ENCODE measurements at places on chromosomes 13 and 19.

DNA sequence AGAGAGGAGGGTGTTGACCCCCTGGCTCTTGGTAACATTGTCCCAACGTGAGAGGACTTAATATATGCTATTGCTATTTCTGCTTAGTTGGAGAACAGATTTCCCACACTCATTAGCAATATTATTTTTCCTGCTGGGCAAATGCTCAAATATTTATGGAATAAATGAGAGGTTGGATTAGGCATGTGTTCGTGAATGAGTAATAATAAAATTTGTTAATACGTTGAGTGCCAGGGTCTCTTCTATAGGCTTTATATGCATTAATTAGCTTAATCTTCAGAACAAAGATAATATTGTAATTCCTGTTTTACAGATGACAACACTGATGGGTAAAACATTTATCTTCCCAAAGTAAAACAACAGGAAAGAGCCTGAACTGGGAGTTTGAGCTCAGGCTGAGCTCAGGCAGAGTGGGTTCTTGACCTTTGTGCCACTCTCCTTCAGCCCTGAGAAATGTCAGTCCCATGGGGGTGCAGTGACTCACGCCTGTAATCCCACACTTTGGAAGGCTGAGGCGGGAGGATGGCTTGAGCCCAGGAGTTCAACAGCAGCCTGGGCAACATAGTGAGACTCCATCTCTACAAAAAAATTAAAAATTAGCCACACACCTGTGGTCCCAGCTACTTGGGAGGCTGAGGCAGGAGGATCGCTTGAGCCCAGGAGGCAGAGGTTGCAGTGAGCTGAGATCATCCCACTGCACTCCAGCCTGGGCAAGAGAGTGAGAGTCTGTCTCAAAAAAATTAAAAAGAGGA, 1.2 kb downstream of the ZNF233 start:
- peak; percentile 10 for DNase-seq

- no peak for DNase-seq
Measured at GRCh38 chr13:65336087-65336749, 1893.9 kb downstream of the PCDH9 start.

DNA sequence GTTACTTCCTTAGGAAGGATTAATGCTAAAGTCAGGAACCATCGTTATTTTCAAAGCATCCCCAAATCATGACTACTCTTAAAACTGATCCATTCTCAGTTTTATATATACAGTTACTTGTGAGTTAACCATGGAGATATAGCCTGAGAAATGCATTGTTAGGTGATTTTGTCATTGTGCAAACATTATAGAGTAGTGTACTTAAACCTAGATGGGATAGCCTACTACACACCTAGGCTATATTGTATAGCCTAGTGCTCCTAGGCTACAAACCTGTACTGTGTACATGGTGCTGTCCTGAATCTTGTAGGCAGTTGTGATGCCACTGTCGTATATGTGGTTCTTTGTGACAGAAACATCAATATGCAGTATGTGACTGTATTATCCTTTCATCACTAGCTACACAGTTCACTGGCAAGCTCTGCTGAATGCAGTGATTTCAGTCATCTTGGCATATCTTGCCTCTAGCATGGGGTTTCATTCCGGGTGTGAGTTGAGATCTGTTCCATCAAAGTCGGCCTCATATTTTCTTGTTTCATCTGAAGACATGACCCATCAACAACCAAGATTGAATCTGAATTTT, 45.3 kb downstream of the CDK8 start:
- no peak for DNase-seq

DNA sequence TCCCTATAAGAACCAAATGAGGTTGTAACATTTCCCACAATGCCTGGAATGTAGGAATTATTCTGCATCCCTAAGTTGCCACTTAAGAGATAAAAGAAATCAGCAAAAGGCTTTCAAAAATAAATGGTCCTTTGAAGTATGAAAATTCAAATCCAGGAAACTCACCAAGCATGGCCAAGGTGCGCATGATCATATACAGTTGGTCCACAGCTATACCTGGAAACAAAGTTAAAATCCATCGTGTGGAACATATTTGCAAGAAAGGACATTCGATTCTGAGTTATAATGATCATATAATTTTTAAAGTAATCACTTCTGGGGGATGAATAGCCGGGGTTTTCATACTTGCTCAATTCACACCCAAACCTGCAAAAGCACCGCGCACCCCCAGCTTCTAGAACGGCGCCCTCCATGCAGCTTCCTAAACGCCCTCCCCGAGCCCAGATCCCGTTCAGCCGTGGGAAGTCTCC, 525 bp downstream of the CARS2 start:
- DNase-seq = no peak

DNA sequence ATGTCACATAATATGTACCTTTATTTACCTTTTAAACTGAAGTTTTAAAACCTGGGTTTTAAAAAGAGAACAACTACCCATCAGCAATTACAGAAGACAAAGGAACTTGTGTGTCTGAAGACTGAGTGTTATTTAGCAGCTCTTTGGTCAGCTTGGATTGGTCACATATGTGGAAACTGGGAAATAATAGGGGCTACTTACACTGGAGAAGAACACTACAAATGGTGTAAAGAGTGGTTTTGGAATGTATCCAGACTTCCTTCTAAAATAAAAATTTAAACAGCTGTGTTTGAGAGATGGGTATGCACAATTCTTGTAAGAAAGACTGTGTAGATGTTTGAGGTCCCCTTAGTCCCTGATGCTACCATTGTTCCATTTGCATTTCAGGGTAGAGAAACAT, 13.3 kb downstream of the TNFRSF19 start:
- no peak for DNase-seq

DNA sequence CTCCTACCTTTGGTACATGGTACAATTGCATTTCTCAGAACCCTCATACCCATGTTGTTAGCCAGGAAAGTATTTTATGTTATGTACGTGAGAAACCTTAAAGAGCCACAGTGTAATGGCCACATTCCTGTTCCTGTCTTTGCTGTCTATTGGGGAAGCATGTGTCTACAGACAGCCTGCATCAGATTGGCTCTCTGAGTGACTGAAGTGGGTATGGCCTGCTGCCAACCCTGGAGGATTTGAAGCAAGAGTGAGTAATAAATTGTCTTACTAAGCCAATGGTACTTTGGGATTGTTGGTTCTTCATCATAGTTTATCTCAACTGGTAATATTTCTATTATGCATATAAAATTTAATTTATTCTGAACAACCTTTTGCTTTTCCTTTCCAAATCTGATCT, 574.1 kb downstream of the LMO7 start:
- DNase-seq = peak; percentile 4

GRCh38 chr13:93649496-93649895, 422.9 kb downstream of the GPC6 start:
- DNase-seq = no peak

GRCh38 chr13:100904293-100904976, 229.8 kb upstream of the TMTC4 start:
- no peak for DNase-seq

GRCh38 chr19:49497047-49497788, 984 bp downstream of the RPS11 start:
- peak; percentile 62 for DNase-seq

GRCh38 chr13:110177790-110178189, 129.2 kb downstream of the COL4A1 start:
- no peak for DNase-seq

DNA sequence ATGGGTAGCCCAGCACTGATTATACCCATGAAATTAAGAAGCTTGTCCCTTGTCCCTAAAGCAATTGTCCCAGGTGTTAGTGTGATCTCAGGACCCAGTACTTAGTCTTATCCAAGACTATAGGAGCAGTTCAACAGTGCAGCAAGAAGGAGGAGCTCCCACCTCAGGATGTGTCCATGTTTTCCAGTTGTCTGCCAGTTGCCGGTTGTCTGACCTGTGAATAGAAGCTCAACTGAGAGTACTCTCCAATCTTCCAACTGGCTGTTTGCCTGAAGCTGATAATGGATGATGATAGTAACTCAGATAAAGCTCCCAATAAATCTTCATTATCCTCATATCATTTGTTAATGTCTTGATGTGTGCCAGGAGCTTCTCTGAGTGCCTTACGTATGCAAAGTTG, 107.2 kb upstream of the HTR2A start:
- peak; percentile 11 for DNase-seq

DNA sequence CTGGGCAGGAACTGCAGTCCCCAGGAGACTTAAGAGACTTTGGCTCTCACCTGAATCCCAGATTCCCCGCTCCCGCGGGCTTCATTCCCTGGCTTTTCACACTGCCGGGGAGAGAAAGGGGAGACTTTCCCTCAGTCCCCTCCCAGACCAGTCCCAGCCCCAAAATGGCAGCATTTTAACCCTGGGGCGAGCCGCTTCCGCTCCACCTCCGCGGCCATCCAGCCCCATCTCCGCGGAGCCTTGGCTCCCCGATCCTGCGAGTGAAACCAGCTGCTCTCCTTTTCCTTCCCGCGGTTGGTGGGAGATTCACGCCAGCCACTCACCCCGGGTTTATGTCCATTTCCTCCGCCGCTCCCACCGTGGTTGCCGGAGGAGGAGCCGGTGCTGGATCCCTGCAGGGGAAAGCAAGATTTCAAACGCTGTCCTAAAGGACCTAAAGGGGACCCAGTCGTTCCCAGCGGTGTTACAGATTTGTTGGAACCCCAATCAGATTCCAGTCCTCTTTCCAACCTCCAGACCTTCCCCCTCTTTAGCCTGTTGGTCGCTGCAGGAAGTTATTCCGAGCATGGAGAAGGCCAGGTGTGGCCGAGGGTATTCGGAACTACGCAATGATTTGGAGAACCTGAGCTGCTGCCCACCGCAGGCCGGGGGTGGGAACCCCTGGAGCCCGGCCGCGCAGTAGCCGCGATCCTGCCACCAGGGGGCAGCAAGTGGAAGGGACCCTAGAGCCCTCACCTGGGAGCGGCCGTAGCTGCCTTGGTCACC, 3.4 kb downstream of the DMKN start:
- peak; percentile 52 for DNase-seq

GRCh38 chr13:113754691-113755090, 4.3 kb upstream of the TMEM255B start:
- no peak for DNase-seq

DNA sequence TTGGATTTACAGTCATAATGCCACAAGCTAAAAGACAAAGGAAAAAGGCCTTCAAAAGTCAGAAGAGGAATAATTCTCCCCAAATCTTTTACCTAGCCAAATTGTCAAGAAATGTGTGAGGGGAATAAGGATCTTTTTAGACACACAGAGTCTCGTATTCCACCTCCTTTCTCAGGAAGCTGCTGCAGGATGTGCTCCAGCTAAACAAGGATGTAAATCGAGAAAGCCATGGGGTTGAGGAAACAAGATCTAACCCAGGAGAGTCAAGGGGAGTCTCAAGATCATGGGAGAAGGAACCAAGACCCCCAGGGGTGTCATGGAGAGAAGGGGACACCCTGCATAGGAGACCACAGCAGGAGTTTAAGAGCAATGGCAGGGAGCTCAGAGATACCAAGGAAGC, 147.4 kb downstream of the KDM4B start:
- DNase-seq = no peak

DNA sequence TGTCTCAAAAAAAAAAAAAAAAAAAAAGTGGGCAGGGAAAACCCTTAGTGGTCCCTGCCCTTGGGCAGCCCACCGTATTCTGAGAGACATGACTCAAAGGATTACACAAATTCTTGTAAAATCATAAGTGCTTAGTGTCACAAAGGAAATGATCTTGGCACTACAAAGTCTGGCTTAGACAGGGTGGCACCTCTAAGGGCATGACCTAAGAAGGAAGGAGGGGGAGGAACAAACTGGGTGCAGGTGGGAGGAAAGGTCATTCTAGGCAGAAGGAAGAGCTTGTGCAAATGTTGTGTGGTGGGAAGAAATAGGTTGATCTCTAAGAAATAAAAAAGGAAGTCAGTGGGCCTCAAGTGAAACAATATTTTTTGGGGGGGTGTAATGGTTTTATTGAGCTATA, 10.4 kb downstream of the PNPLA6 start:
- no peak for DNase-seq

GRCh38 chr19:35223084-35223790, 5.3 kb downstream of the FAM187B start:
- no peak for DNase-seq

- peak; percentile 69 for DNase-seq
Measured at GRCh38 chr19:43774103-43774939, 6.5 kb downstream of the KCNN4 start.

- DNase-seq = no peak
Measured at GRCh38 chr19:11539495-11540365, 1.1 kb downstream of the CNN1 start.

DNA sequence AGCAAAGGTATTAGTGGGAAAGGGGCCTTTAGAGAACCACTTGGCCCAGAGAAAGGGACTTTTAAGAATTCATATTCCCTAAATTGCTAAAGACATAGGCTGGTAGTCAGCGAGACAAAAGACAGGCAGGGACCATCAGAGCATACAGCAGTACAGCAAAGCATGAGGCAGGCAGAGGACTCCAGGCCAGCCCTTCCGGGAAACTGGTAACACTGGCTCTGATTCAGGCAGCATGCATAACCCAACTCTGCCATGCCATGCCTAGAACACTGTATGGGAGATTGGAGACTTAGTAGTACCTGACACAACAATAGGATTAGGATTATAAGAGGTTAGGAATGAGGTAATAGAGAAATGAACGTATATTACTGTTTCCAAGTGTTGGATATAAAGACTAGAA, 34.9 kb downstream of the CAB39L start:
- DNase-seq = no peak

DNA sequence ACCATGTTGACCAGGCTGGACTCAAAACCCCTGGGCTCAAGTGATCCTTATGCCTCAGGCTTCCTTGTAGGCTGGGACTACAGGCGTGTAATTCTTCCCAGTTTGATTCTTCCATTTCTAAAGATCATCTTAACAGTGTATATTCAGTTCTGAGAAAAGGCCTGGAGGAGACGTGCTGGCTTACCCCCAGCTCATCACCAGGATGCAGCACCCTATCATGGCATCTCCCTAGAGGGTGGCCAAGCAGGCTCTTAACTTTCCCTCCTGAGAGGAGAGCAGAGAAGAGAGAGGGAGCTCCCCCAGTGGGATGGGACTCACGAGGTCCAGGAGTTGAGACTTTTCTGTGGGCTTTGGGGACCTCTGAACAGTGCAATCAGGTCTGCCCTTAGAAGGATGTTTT, 2.1 kb upstream of the TUBA3C start:
- no peak for DNase-seq

DNA sequence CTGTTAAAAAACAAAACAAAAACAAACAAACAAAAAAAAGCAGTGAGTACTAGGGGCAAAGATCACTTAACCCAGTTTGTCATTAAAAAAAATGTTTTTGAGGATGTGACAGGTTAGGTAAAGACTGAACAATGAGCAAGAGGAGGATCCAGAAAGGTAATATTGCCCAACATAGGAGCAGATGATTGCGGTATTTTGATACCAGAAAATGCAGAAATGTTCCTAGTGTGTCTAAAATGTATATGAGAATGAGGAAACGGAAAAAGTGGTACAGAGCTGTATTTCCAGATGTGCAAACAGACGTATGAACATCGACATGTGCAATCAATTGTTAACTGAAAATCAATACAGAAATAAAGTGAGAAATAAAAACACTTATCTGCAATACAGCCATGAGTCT, 4.9 kb upstream of the LILRA4 start:
- DNase-seq = no peak

DNA sequence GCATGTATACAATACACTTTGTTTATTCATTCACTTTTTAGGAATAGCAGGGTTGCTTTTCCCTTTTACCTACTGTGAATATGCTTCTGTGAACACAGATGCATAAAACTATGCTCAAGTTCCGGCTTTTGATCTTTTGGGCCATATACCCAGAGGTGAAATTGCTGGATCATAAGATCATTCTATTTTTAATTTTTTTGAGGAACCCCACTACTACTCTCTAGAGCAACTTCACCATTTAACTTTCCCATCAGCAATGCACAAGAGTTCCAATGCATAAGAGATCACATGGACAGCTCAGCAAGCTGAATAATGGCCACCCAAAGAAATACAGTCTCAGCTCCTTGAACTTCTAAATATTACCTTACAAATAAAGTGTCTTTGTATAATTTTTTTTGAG, 17.0 kb upstream of the SIGLEC10 start:
- no peak for DNase-seq

All from EL (cell line).